ENCODE measurements at places on chromosomes 1 and 21.

- DNase-seq = no peak
These were observed 68.7 kb upstream of the ADGRL2 start for GRCh38 chr1:81731989-81732388.

DNA sequence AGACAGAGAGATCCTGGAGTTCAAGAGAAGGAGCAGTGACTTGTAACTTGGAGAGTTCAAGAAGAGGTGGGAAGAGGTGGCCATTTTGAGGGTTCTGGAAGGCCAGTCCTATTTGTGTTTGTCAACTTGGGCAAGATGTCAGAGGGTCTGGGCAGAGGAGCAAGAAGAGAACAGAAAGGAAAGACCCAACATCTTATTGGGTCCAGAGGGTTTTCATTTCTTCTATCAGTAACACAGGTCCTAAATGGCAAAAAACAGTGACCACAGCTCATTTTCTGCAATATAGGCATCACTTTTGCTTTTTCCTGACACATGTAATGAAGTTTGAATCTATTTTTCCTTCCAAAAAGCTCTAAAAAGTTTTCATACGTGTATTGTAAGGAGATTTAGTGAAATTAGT is 38.3 kb upstream of the MAP10 start:
- no peak for DNase-seq

DNA sequence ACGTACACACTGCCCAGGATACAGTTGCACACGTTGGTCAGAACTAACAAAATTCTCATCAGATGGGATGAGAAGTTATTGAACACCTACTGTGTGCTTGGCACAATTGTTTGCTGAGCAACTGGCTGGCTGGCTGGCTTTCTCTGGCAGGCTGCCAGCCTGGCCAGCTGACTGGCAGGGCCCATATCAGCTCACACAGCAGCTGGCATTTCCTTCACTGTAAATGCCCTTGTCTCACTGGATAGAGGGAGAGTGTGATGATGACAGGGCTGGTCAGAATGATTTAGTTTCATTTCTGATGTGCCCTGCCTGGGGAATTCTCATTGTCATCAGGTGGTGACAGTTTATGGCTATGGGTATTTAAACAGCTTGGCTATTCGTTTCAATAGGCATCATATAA is 15.8 kb downstream of the CAMK2N1 start:
- no peak for DNase-seq

GRCh38 chr1:30283199-30283962 is 440.0 kb downstream of the MATN1 start:
- no peak for DNase-seq

DNA sequence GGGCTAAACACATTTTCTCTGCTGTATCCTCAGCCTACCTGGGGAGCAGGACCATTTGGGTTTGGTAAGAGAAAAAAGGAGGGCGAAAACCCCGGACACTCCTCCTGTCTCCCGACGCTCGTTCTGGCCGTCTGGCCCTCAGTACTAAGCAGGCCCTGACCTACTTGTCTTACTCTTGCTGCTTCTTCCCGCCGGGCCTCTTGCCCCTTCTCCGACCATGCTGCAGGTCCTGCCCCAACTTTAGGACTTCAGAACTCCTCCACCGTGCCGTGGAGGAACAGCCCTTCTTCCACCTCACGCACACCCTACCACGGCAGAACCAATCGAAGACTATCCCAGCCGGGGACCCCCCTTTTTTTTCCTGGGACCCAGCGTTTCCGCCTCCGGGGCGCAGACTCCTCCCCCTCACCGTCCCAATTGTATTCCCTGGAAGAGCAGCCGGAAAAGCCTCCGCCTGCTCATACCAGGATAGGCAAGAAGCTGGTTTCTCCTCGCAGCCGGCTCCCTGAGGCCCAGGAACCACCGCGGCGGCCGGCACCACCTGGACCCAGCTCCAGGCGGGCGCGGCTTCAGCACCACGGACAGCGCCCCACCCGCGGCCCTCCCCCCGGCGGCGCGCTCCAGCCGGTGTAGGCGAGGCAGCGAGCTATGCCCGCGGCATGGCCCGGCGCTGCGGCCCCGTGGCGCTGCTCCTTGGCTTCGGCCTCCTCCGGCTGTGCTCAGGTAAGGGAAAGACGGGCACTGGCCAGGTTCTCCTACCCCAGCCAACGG is at the start of gene CHRNB2:
Gene CHRNB2, plus strand, starts transcription at position 393 of the 771 bp plus-strand sequence. Its CDS starts 267 bp downstream, at position 660.
- peak; percentile 78 for DNase-seq

GRCh38 chr1:18572022-18572880 is 58.4 kb upstream of the PAX7 start:
- DNase-seq = no peak

- DNase-seq = peak; percentile 96
These were observed at the start of gene CD55 for GRCh38 chr1:207321079-207321789. Gene CD55, plus strand, starts transcription at chr1:207321678. Its CDS starts 88 bp downstream, at chr1:207321766.

DNA sequence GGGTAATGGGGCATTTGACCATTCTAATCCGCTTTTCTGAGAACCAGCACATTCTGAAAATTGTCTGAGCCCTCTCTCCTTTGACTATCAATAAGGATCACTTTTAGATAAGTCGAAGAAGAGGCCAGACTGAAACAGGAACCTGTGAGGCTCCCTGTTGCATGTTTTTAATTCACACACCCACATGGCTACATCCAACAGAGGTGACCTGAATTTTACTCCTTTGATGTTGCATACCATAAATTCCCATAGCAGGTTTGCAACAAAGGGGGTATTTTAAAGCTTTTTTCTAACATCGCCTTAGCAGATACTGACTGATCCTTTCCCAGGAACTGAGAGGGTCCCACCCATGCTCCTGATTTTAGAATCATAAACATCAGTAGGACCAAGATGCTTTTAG is 450.8 kb downstream of the USP25 start:
- DNase-seq = no peak

DNA sequence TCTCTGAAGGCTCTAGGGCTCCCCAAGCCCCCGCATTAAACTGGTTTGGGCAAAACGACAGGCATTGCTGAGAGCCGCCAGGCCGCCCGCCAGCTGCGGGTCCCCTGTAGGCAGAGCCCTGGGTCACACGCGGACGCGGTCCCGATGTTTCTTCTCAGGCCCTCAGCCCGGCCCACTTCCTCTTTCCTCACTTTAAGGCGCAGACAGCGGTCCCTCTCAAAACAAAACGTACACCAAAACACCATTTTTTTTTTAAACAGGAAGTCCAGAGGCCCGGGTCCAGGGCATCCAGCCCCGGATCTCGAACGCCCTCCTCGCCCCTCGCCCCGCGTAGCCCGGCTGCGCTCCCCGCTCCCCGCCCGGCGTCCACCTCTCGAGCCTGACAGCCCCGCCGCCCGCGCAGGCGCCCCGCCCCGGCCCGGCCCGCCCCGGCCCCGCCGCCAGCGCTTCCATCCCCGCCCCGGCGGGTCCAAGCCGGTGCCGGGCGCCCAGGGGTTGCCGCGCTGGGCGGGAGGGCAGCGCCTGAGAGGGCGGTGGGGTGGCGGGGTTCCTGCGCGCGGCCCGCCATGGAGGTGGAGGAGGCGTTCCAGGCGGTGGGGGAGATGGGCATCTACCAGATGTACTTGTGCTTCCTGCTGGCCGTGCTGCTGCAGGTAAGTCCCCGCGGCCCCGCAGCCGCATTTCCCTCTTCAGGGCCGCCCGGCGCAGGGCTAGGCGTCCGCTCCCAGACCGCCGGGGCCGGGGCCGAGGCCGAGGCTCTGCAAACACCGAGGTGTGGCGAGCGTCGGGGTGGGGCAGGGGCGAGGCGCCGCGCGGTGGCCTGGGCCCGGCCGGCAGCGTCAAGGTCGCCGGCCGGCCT is at the start of gene SLC22A15:
Gene SLC22A15, plus strand, starts transcription at position 452 of the 859 bp plus-strand sequence. Its CDS starts 115 bp downstream, at position 567.
- peak; percentile 47 for DNase-seq

DNA sequence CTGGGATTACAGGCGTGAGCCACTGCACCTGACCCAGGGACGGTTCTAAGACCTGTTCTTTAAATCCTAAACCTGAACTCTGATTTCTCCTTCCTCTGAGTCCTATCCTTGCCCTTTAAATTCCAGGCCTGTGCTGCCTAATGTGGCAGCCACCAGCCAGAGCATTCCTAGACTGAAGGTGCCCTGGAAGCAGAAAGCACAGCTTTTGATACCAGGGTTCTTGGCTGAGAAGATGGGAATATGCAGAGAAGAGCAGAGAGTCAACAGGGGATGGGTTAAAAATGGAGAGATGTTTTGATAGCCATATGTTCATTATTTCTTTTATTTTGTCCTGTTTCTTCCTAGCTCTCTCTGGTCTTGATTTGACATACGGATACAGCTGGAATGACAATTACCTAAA is 49.7 kb downstream of the RYR2 start:
- no peak for DNase-seq

DNA sequence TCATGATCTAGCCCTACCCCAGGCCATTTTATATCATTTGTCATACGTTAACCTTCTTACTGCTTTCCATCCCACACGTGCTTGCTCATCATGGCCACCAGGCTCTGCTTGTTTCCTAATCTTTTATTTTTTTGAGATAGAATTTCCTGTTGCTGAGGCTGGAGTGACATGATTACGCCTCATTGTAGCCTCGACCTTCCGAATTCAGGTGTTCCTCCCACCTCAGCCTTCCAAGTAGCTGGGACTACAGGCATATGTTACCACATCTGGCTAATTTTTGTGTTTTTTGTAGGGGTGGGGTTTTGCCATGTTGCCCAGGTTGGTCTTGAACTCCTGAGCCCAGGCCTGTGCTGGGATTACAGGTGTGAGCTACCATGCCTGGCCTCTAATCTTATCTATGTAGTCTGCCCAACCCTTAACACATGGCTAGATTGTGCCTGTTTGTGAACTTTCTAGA is 3.3 kb downstream of the UAP1 start:
- DNase-seq = no peak

DNA sequence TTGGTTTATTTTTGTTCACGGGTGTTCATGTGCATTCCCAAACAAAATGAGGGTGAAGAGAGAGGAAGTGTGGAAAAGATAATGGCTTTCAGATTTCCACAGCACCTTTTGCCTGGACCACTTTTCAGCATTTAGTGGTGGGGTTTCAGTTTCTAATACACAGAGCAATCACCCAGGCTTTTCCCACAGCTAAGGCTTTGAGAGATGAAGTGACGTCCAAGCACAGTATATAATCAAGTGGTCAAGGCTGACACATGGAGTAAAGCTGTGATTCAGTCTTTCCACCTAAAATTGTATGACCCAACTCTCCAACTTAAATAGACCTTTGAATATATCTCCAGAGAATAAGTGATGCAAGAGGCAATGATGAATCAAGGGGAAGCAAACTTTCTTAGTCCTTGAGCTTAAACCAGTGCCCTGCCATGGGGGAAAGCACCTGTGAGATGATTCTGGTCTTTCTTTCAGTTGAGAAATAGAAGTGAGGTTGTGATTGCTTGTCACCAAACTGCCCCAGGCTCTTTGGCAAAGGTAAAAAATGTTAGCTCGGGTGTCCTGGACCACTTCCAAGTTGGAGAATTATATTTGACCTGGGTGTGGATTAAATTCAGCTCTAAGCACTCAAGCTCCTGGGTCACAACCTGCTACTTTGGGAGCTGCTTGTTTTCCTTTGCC is 2.4 kb upstream of the PIK3R3 start:
- no peak for DNase-seq

GRCh38 chr1:43521756-43522155 is 8.9 kb upstream of the PTPRF start:
- no peak for DNase-seq

DNA sequence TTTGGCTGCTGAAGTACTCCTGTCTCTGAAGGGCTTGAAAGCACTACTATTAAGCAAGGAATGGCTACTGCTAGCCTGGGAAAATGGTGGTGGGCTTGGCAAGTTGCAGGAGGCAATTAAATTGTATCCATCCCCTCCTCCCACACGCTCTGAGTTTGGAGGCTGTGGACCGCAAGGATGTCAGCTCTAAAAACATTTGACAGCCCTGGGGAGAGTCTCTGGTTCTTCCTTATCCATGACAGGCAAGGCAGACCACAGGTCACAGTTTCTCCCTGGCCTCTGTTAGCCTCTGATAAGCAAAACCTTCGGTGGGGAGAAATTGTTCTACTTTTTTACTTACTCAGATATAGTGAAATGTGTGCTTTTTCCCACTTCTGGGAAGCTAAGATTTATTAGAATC is 46.6 kb downstream of the S1PR1 start:
- no peak for DNase-seq

All from activated T-cell treated with anti-CD3 and anti-CD28 coated beads, Interleukin-2, amount 50 U/mL, for 1 hour (primary cell).